ENCODE measurements at places on chromosomes 7 and 10.

DNA sequence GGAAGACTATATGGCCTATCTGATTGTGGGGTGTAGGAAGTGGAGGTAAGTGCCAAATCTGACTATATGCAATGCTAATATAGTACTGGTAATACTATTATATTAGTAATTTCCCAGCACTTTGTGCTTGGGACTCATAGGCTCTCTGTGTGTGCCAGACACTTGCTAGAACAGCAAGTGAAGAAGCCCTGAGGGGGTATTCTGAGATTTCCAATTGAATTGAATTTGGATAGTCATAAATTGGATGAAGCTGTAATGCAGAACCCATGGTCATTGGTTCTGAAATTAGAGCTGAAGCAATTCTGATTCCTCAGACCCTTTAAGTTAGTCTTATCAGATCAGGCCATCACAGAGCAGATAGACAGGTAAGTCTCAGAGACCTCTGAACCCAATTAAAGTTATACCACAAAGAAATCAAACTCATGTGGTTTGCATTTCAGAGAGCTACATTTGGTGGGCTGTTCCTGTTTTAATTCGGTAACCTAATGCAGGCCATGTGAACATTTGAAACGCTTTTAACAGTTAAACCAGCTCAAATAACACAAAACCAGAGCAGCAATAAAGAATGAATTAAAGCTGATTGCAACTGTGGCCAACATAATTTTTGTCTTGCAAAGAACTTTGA is 179.5 kb downstream of the CREB5 start:
- DNase-seq: no peak

DNA sequence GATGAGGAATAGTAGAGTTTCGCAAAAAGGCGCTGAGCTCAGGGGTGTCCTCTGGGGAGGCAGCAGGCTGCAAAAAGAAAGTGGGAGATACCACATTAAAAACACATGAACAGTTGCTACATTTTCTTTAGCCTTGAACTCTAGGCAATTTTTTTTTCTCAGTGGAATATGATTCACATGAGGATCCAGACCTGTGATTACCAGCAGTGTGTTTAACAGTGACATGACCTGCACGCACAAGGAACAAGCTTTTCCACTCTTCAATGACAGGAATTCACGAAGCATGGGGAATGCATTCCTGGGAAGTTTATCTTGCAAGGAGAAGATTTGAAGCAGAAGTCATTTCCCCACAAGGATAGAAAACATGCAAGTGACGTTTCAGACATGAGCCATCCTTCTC is 161.6 kb downstream of the ITGA8 start:
- no peak for DNase-seq

DNA sequence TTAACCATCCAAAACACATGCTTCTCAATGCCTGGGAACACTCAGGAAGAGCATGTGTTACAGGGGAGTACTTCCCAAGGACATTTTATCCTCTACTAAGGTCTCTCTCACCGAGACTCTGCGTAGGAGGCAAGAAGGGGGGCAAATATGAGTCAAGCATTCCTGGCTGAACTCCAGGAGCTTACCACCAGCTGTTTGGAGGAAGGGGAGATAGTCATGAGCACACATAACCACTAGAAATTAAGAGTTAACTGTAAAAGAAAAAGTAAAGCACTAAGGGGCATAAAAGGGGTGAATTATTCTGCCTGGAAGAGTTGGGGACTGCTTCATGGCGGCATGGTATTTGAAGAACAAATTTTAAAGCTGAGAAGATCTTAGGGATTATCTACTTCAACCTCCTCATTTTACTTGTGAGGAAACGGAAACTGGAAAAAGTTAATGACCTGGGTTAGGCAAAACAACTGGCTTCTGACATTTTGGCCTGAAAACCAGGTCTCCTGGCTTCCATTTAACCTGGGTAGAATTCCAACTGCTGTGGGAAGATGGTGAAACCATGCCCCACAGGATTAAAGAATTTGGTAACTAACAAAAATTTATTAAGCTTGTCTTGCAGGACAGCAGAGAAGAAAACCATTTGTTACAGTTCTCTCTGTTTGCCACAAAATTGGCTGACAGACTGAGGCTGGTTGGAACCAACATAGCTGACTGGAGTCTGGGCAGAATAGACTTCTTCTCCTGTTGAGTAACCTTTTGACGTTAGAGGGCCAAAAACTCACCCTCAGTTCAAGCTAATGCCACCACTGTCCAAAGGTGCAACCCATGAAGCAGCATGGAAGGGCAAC is 85.5 kb downstream of the SLC25A13 start:
- DNase-seq: no peak

DNA sequence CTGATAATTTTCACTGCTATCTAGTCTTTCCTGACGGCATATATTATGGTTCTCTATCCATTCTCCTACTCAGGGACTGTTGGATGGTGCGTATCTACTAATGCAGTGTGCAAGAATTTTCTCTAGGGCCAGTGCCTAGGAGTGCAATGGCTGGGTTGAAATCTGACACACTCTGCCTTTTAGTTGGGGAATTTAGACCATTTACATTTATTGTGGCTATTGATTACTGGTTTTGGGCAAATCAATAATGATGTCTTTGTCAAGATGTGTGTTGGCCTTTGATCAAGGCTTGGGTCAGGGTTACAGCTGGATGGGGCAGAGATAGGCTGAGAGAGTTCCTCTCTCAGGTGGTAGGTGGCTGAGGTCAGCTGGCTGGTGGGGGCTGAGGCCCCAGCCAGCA is 21.8 kb downstream of the NPTX2 start:
- DNase-seq: no peak

DNA sequence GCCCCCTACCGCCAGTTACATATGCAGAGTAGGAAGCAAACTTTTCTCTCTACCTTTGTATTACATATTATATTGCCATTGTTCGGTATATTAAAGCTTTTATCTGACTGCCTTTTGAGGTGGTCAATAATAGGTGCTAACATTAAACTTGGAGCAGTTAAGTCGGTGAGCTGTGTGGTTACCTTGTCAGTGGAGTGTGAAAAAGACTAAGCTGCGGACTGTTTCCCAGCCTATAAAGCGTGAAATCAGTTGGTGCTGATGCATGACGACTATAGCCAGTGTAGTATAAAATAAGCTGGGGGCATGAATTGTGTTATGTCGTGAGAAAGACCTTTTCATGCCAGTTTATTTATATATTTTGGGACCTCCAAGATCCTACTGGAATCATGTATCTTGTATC is 33.7 kb downstream of the R3HCC1L start:
- no peak for DNase-seq

DNA sequence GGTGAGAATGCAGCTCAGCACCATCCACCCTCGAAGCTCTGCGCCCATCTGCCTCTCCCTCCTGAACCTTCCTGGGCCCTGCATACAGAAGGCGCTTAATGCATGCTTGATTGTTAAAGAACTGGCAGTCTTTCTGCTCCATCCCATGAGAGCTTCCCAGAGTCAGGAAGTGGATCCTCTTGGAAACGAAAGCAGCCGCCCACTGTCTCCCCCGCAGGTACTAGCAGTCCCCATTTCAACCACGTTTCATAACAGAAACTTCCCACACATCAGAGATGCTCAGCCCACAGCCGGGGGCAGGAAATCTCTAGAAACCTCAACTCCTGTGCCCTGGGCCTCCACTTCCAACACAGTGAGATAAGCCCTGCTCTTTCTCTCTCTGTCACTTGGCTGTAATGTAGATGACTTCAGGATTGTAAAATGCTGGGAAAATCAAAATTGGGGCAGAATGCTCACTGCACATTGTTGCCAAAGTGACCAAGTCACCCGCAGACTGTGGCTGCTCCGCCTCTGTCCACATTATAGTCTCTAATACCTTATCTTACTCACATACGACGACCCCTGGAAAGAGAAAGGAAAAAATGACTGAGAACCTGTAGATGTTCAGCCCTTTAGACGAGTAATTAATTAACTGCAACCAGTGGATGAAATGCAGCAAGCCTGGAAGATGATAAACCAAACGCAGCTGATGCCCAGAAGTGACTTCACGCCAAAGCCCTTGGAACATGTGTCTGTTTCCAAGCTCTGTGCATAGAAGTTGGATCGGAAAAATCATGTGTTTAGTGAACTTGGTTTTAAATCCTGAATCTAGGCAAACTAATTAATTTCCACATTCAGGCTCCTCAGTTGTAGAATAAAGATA is 28.5 kb downstream of the GSDME start:
- DNase-seq: no peak

GRCh38 chr7:28629216-28629842 is 217.0 kb downstream of the CREB5 start:
- no peak for DNase-seq

Measured in NCI-H2081 treated with DMSO at 0.1 percent for 48 hours (cell line).